ENCODE measurements at places on chromosomes 6 and 20.

GRCh38 chr20:13960525-13960924 lies 29.9 kb downstream of the SEL1L2 start:
- no peak for DNase-seq

DNA sequence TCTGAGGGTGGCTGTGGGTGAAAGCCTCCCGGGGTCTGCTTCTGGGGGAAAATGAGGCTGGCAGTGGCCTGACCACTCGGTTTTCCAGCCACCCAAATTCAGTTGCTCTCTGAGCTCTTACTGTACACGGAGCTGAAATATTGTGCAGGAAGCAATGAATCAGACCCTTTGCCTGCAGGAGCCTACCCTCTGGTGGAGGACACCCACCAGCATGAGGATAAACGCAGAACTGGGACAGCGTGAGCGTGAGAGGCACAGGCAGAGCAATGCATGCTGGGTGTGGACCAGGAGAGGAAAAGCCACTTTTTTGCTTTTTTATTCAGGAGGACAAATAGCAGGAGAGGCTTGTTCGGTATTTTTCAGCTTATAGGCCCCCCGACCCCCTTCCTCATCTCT lies 298.0 kb downstream of the QKI start:
- DNase-seq: no peak

GRCh38 chr20:32891491-32891890 lies 32.8 kb downstream of the EFCAB8 start:
- DNase-seq: no peak

GRCh38 chr20:20224806-20225205 lies 143.1 kb upstream of the INSM1 start:
- DNase-seq: no peak

- DNase-seq: peak; percentile 17
Measured at GRCh38 chr6:135088818-135089809, 34.5 kb upstream of the HBS1L start.

- DNase-seq: no peak
Measured at GRCh38 chr6:155660251-155660977, 204.8 kb upstream of the NOX3 start.

GRCh38 chr6:9948678-9949077 lies 466.2 kb downstream of the TFAP2A start:
- DNase-seq: no peak

GRCh38 chr6:7137335-7138045 lies 29.7 kb downstream of the RREB1 start:
- DNase-seq: peak; percentile 26

GRCh38 chr6:44341095-44341890 lies 1.2 kb upstream of the SPATS1 start:
- DNase-seq: no peak

Data from stimulated activated CD8-positive, alpha-beta memory T cell treated with anti-CD3 and anti-CD28 coated beads, Interleukin-7, amount 100 ng/mL, for 4 hours (primary cell).